ENCODE measurements at places on chromosomes 1 and 21.

DNA sequence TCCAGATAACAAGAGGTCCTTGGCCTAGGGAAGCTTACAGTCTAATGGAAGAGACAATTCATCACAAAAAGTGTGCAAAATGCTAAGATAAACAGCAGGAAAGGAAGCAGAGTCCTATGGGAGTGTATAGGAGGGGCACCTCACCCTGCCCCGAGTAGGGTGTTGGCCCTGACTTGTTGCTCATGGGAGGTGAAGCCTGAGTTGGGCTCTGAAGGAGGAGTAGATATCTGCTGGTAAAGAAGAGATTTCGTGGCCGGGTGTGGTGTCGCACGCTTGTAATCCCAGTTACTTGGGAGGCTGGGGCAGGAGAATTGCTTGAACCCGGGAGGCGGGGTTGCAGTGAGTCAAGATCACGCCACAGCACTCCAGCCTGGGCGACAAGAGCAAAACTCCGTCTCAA is 18.6 kb upstream of the GPR37L1 start:
- no peak for DNase-seq

- no peak for DNase-seq
These were observed 12.9 kb upstream of the CTSK start for GRCh38 chr1:150820730-150821512.

- no peak for DNase-seq
These were observed 64.3 kb upstream of the TTC34 start for GRCh38 chr1:2865571-2866421.

DNA sequence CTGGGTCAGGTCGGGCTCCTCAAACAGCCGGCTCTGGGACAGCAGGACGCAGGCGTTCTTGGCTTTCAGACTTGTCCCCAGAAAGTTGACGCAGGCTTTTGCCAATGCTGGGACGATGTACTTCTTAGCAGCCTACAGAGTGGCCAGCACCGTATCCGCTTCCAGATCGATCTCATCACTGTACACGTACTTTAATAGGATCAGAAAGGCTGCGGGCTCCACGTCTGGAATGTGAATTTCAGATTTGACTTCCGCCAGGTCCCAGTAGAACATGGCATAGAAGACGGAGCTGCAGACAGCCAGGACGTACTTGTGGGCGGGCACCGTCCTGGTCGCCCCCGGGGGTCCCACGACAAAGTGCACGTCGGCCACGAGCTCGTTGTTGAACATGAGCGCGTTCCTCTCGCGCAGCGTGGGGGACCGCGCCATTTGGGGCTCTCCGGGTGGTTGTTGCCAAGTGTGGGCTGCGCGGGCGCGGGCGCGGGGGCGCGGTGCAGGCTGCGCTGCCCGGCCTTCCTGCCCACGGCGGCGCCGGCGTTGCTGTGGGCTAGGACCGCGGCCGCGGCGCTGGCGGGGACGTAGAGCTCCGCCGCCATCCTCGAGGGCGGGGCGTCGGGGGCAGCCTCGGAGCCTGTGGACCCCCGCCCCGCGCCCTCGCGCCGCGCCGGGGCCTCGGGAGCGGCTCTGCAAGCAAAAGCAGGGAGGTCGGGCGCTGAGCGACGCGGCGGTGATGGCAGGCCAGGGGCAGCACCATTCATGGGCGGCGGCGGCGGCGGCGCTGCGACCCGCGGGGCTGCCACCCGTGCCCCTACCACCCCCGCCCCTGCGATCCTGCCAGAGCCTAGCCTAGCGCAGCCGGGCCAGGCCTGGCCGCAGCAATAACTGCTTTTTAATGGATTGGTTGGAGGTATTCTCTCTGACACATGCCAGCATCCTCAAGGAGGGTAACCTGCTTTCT is 10.6 kb downstream of the CNR2 start:
- no peak for DNase-seq

GRCh38 chr1:200453553-200453905 is 43.7 kb upstream of the ZNF281 start:
- no peak for DNase-seq

GRCh38 chr1:227557962-227558725 is 5.2 kb upstream of the ZNF678 start:
- DNase-seq = no peak

DNA sequence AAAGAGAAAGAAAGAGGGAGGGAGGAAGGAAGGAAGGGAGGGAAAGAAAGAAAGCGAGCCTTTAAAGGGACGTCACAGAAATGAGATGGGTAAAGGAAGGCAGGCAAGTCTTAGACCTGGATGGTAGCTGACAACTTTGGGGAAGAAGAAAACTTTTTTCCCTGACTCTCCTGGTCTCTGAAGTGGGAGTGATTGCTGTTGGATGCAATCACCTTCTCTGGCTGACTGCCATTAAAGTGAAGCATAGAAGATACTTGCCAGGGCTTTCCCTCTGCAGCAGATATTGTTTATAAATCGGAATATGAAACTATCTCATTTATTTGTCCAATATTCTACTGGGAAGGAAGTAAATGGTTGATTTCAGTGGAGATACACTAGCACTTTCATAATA is 27.0 kb downstream of the VCAM1 start:
- DNase-seq = no peak

DNA sequence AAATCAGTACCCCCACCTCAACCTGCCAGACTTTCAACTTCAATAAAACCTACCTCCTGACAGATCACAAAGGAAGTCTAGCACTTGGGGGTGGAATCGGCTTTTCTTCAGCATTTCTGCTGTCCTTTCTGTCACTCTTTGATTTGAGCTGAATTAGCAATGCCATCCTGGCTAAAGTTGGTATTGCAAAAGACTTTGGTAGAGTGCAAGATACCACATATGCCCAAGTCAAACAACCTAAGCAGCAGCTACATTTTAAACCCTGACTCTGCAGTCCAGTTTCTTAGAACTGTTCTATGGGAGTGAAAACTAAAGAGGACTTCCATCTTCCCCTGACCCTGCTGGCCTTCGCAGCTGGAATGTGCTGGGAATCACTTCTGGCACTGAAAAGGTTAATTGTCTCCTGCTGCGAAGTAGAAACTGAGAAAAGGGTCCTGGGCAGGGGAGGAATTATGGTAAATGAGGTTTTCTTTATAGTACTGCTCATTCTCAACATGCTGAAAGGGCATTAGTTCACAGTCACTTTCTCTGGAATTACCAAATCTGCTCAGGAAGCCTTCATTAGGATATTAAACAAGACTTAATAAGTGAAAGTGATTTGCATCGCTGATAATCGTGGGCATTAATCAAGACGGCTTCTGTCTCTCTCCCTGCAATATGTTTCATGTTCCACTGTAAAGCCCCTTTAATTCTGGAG is 126.2 kb upstream of the SMYD2 start:
- DNase-seq = no peak

DNA sequence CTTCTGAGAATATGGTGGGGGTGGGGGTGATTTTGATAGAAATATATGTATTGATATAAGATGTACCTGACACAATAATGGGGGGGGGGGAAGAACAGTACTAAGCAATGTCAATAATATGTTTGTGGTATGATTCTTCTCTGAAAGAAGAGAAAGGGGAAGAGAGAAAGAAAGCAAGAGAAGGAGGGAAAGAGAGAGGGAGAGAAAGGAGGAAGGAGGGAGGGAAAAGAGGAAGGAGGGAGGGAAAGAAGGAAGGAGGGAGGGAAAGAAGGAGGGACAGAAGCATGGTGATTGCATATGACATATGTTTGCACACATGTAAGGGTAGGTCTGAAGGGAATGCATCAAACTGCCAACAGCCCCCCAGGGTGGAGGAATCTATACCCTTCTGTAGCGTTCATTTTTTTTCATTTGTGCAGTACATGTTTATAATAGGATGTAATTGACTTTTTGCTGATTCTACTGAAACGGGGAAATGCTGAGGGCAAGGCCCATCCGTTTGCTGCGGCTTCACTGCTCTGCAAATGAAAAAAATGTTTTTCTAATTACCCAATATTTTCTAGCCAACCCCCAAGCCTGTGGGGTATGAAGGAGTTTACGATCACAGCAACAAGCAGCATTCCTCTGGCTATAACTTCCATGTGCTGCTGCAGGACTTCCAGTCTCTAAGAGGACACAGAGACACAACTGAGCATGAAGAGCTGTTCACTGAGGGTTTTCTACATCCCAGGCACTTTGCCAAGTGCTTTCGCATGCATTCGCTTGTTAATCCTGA is 119.3 kb upstream of the ZC3H12A start:
- no peak for DNase-seq

DNA sequence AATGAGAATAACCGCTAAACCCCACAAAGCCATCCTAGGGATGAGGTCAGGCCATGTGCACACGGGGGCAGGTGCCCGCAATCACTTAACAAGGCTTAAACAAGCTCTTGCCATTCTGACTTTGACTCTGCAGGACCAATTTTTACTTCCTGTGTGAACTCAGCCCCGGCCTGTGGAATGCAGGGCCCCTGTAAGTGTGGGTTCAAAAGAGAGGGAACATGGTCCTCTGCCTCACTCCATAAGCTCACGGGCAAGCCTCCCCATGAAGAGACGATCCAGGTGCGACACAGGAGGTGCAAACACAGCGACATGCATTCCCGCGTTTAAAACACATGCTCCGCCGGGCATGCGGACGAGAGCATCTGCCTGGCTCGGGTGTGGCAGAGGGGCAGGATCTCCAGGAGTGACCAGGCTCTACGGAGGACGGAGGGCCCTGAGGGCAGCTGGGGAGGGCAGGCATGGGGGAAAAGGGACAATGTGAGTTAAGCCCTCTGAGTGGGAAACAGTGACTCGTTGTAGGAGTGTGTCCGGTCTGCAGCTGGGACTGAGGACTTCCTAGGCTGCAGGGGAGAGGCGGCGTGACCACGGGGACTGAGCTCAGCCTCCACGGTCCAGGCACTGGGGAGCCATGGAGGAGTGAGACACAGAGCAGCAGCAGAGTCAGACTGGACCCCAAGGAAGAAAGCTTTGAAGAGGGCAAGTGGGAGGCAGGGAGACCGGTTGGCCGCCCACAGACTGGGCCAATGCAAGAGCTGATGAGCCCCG is 40.6 kb upstream of the AJAP1 start:
- DNase-seq = no peak
